Tibial nerve (tissue), 4 donors: ENCODE measurements at places on chromosomes 13 and 19.
A peak's percentile ranks its signal among the peaks of the same experiment; 100 is the strongest.

DNA sequence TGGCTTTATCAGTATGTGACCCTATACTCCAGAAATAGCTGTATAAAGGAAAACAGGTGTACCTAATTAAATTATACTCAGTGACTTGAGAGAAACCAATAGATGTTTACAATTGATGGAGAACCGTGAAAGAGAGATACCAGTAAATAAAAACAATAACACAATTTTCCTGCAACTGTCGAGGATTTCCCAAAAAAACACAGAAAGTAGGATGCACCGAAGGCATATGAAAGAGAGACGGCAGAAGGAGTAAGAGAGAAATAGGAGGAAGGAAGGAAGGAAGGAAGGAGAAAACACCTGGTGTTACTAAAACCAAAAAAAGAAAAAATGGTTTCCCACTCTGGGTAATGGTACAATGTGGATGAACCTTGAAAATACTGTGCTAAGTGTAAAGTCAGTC, 6.8 kb upstream of the ZNF229 start:
- no peak overlapping the region for H3K27ac ChIP-seq
- DNase-seq, result no peak
- H3K4me3 ChIP-seq, result no peak overlapping the region
- no peaks in the 10 kb centered on the region for H3K36me3 ChIP-seq
- no peaks in the 10 kb centered on the region for H3K27me3 ChIP-seq

DNA sequence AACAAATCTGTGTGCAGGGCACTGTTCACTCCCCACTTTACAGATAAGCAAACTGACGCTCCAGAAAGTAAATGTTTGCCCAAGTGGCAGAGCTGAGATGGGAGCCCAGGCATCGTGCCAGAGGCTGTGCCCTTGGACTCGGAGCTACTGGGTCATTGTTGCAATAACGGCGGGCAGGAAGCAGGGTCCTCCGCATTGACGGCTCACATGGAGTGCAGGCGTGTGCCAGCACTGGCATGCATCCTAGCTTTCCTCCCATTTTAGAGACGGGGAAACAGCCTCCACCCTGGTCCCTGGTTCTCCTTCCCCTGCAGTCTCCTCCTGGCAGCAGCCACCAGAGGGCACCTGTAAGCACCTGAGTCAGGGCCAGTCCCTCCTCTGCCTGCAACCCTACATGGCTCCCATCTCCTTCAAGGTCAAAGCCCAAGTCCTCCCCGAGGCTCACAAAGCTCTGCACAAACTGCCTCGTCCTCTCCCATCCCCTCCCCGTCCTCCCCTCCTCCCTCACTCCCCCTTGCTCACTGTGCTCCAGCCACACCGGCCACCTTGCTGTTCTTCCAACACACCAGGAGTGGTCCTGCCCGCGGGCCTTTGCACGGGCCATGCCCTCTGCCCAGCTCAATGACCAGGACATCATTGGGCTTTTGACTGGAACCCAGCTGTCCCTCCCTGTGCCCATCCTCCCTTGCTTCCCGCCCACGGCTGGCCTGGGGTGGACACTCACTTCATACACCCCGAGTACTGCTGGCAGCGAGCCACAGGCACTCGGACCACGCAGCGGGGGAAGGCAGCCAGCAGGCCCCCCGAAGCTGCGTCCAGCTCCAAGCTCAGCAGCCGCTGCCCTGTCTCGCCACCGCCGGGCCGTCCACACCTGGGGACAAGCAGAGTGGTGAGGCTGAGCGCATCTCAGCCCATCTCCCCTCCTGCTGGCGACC, 7.7 kb upstream of the LRG1 start:
- H3K4me1 ChIP-seq, result no peaks in the 10 kb centered on the region
- no peak overlapping the region for H3K4me3 ChIP-seq
- no peak for DNase-seq
- H3K36me3 ChIP-seq, result no peaks in the 10 kb centered on the region
- H3K27ac ChIP-seq, result no peak overlapping the region

GRCh38 chr19:49555600-49556411, 24.6 kb downstream of the NOSIP start:
- peak overlapping the region; percentile 65 for H3K27ac ChIP-seq
- H3K4me1 ChIP-seq, result peaks cover 28% of the 10 kb centered on the region
- H3K4me3 ChIP-seq, result no peak overlapping the region

DNA sequence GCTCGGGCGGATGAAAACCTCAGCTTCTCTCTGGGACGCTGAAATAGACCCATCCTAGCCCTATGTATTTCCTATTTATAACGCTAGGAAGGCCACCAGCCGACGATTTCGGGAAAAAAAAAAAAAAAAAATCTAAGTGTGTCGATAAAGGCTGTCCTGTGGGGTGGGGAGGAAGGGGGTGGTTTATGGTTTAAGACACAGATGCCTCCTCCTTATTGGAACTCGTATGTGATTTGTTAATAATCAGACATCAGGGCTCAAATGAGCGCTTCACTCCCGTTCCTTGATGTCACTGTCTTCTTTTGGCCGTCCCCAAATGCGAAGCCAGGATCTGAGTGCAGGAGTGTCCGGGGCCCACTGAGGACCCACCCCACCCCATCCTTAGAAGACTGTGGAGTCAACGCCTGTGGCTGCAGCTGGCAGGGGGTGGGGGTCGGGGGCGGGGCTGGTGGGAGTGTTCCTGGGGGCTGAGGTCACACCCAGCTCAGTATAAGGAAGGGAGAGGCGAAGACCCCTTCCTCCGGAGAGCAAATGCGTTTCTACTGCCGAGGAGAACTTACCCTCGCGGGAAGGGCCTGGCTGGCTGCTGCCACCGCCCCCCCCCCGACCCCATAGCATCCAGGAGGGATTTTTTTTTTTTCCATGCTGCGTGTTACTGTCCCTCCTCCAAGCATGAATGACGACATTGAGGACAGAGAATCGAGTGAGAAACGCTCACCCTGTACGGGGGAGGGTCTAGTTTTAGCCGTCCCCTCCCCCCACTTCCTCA, 971 bp downstream of the ATCAY start:
- peaks cover 71% of the 10 kb centered on the region for H3K27me3 ChIP-seq
- H3K4me1 ChIP-seq, result no peaks in the 10 kb centered on the region
- no peak overlapping the region for H3K4me3 ChIP-seq
- no peak overlapping the region for H3K27ac ChIP-seq

GRCh38 chr19:2983351-2984214, 6.2 kb downstream of the TLE6 start:
- no peaks in the 10 kb centered on the region for H3K36me3 ChIP-seq
- H3K4me1 ChIP-seq, result peaks cover 41% of the 10 kb centered on the region
- H3K4me3 ChIP-seq, result peak overlapping the region; percentile 49
- H3K27ac ChIP-seq, result peak overlapping the region; percentile 11

GRCh38 chr13:47897411-47898050, 103.5 kb downstream of the SUCLA2 start:
- H3K4me3 ChIP-seq, result no peak overlapping the region
- peaks cover 17% of the 10 kb centered on the region for H3K36me3 ChIP-seq
- H3K27ac ChIP-seq, result no peak overlapping the region
- no peaks in the 10 kb centered on the region for H3K4me1 ChIP-seq
- DNase-seq, result no peak

DNA sequence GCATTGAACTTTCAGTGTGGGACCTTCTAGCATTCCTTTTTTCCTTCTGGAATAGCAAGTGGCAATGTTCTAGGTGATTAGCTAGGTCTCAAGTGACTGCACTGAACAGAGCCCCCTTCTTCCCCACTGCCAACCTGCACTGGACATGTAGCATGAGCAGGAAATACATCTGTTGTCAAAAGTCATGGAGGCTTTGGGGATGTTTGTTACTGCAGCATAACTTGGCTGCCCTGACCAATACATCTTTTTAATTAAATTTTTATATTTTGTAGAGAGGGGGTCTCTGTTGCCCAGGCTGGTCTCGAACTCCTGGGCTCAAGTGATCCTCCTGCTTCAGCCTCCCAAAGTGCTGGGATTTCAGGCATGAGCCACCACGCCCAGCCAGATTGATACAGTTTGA, 163.6 kb downstream of the CACNA1A start:
- no peak overlapping the region for H3K4me3 ChIP-seq
- no peak overlapping the region for H3K27ac ChIP-seq
- DNase-seq, result no peak
- no peaks in the 10 kb centered on the region for H3K36me3 ChIP-seq
- no peaks in the 10 kb centered on the region for H3K27me3 ChIP-seq
- H3K4me1 ChIP-seq, result no peaks in the 10 kb centered on the region

- no peaks in the 10 kb centered on the region for H3K36me3 ChIP-seq
- no peak overlapping the region for H3K4me3 ChIP-seq
- no peaks in the 10 kb centered on the region for H3K4me1 ChIP-seq
- no peaks in the 10 kb centered on the region for H3K27me3 ChIP-seq
Observed at GRCh38 chr19:48094129-48094854, 16.3 kb downstream of the PLA2G4C start.

DNA sequence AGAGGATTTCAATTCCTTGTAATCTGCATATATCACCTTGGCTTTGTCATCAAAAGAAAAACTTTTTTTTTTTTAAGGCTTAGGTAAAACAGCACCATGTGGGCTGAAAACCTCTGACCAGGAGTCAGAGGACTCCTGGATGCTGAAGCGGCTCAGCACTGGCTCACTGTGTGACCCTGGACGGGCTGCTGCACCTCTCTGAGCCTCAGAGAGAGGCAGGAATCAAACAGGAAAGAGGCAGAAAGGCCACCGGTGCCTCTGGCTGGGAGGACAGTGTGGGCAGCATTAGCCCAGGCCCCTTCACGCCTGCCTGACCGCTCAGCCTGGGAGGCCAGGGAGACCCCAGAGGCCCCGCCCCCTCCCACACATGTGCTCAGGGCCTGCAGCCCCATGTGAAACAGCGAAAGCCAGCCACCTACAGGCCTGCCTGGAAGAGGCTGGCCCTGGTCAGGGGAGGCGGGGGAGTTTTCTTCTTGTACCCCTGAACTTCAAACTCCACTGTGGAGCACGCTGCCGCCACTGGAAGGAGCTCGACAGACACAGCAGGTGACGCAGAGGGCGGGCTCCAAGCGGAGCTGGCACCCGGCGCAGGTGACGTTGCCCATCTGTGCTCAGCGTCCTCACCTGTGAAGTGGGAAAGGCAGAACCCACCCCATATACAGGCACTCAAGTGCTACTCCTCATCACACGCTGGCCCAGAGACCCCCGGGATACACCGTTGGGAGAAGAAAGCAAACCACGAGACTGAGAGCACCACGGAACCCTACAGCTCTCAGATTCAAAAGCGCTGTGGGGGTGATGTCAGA, 39.7 kb downstream of the MLLT1 start:
- no peak overlapping the region for H3K4me3 ChIP-seq
- no peaks in the 10 kb centered on the region for H3K27me3 ChIP-seq
- H3K27ac ChIP-seq, result peak overlapping the region; percentile 96
- H3K36me3 ChIP-seq, result no peaks in the 10 kb centered on the region
- DNase-seq, result no peak
- H3K4me1 ChIP-seq, result peaks cover 97% of the 10 kb centered on the region

GRCh38 chr13:73733706-73734105, 400.5 kb downstream of the KLF12 start:
- no peak overlapping the region for H3K4me3 ChIP-seq
- H3K36me3 ChIP-seq, result no peaks in the 10 kb centered on the region
- DNase-seq, result no peak
- no peak overlapping the region for H3K27ac ChIP-seq
- H3K27me3 ChIP-seq, result no peaks in the 10 kb centered on the region

DNA sequence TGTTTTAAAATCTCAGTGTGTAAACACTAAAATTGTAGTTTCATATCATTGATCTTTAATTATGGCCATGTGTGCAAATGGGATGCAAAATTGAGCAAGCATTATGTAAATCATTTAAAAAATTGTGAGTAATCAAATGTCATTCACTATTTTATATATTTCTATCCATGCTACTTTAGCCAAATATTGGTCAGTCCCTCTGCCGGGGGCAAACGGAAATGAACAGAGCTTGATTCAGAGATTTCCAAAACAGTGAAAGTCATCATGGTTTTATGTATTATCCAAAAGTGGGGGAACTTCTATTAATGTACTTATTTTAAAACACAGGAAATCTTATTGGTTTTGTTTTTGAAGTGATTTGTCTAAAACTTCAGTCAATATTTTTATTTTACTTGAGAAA, 219.1 kb downstream of the IRS2 start:
- H3K4me1 ChIP-seq, result no peaks in the 10 kb centered on the region
- no peak overlapping the region for H3K4me3 ChIP-seq
- H3K36me3 ChIP-seq, result no peaks in the 10 kb centered on the region
- no peaks in the 10 kb centered on the region for H3K27me3 ChIP-seq
- H3K27ac ChIP-seq, result no peak overlapping the region
- DNase-seq, result no peak

DNA sequence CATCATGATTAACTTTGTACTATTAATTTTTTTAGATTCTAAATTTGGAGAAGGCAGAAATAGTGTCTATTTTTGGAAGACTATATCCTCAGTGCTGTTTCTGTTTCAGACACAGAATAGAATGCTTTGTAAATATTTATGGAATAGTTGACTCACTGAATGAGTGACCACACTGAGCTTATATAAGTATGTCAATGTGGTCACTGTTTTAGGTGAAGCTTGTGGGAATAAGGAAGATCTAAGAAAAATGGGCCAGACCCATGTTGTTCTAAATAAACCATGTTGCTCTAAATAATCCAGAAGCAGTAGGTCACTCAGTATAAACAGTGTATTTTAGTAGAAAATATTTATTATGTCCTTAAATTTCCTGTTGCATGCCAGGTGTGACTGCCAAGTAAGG, 45.5 kb upstream of the DACH1 start:
- no peak overlapping the region for H3K27ac ChIP-seq
- DNase-seq, result no peak
- H3K4me1 ChIP-seq, result no peaks in the 10 kb centered on the region
- H3K36me3 ChIP-seq, result no peaks in the 10 kb centered on the region
- H3K27me3 ChIP-seq, result no peaks in the 10 kb centered on the region

- no peaks in the 10 kb centered on the region for H3K36me3 ChIP-seq
- no peak overlapping the region for H3K27ac ChIP-seq
- H3K27me3 ChIP-seq, result no peaks in the 10 kb centered on the region
- H3K4me1 ChIP-seq, result no peaks in the 10 kb centered on the region
- DNase-seq, result no peak
- H3K4me3 ChIP-seq, result no peak overlapping the region
Observed at GRCh38 chr13:31731921-31732320, 7.4 kb upstream of the RXFP2 start.

DNA sequence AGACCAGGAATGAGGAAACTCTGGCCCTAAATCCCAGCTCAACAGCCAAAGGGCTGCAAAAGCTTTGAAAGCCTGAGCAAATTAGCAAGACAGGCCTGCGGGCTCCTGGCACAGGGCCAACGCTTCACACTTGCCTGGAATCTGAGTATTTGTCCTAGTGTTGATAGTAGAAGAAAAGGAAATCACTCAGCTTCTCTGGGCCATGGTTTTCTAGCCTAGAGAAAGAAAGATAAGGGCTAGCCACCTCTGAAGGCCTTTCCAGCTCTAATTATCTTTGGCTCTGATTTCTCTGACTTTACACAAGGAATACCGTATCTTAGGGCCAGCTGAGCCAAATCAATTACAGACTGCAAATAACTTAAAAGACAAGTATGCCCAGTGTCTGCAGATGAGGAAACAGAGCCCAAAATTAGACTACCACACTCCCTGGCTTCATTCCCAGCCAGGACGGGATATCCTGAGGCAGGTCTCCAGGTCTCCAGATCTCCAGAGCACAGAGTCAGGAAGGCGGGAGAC, 69.6 kb downstream of the STK24 start:
- peaks cover 81% of the 10 kb centered on the region for H3K4me1 ChIP-seq
- DNase-seq, result no peak
- H3K4me3 ChIP-seq, result no peak overlapping the region
- no peaks in the 10 kb centered on the region for H3K36me3 ChIP-seq
- H3K27ac ChIP-seq, result peak overlapping the region; percentile 47
